ENCODE measurements at places on chromosomes 6 and 20. TPM values are rescaled to one million over a fixed set of nuclear protein-coding genes. Genes with fewer than 3 reads are reported as not detected.

- no peaks in the 10 kb centered on the region for H3K4me1 ChIP-seq
- no peak overlapping the region for H3K27ac ChIP-seq
- no peak for DNase-seq
- H3K27me3 ChIP-seq, result no peaks in the 10 kb centered on the region
These were observed 419.5 kb upstream of the ID4 start for GRCh38 chr6:19417713-19418112.

DNA sequence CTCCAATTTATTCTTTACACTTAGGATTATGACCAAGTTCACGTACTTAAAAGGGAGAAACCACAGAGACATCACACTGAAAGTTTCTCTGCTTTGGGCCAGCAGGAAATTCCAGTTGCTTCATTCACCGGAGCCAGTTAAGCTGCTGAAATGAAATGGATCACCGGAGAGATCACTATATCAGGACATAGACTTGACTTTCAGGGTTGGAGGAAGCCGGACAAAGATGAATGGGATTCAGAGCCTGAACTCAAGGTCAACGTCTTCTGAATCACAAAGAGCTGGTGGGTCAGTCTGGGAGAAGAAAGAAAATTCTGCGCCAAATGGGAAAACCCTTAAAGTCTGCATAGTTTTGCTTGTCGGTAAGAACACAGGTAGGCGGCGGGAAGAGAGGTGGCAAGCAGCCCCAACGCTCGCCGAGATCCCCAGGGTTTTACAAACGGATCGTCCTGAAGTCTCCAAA, 81.9 kb upstream of the CCDC28A start:
- no peaks in the 10 kb centered on the region for H3K27me3 ChIP-seq
- DNase-seq, result peak; percentile 31
- H3K27ac ChIP-seq, result no peak overlapping the region
- no peaks in the 10 kb centered on the region for H3K4me1 ChIP-seq
- H3K4me3 ChIP-seq, result no peak overlapping the region
- no peaks in the 10 kb centered on the region for H3K36me3 ChIP-seq

DNA sequence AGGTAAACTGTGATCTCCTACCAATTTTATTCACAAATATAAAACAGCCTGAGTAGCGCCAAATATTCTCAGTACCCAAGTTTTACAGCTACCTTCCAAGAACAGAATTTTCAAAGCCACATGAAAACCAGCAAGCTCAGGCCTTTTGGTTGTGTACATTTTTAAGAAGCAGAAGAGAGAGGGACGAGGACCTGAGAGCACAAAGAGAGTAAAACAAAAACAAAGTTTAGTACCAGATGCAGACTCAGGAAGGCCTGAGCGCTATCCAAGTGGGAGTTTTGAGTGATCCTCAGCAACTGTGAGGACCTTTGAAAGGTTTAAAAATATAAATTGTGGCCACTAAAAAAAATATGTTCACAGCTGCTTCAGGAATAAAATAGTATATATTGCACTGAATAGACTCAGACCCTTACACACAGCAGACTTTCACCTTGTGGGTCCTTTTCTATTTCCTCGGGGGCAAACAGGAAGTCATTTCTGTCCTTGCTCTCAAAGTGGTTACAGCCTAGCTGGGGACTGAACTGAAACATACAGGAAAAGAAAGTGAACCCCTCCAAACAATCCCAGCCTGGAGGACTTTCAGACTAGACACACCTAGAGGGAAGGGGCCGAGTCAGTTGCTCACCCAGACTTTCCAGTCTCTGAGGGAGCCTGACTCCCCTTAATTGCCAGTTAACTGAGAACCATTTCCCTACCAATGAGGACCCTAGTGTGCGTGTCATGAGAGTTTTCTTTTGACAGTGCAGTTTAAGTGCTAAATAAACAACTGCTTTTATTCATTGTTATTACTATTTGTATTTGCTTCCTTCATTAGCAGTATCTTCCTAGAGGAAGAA, 48.5 kb upstream of the NT5E start:
- DNase-seq, result peak; percentile 54
- no peak overlapping the region for H3K27ac ChIP-seq
- H3K27me3 ChIP-seq, result no peaks in the 10 kb centered on the region
- H3K36me3 ChIP-seq, result no peaks in the 10 kb centered on the region
- H3K4me1 ChIP-seq, result peaks cover 28% of the 10 kb centered on the region

DNA sequence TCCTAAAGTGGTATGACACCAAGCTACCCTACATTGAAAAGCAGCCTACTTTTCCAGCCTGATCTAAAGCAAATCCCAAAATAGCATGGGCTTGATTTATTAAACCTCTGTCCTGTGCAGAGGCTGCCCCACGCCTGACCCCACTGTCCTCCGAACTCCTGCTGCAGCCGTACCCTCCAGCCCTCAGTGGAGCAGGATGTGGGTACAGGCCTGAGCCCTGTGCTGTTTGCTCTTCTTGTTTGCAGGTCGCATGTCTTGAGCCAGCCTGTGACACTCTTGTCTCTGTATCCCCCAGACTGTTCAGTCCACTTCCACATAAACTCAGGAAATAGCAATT, 61.2 kb downstream of the RPP40 start:
- H3K27me3 ChIP-seq, result no peaks in the 10 kb centered on the region
- H3K27ac ChIP-seq, result no peak overlapping the region
- no peaks in the 10 kb centered on the region for H3K4me1 ChIP-seq
- H3K4me3 ChIP-seq, result no peak overlapping the region
- peaks cover 16% of the 10 kb centered on the region for H3K36me3 ChIP-seq

EGFL8 gene
- polyA plus RNA-seq, result 14.1 TPM

- H3K4me1 ChIP-seq, result peaks cover 7% of the 10 kb centered on the region
- H3K4me3 ChIP-seq, result no peak overlapping the region
- H3K36me3 ChIP-seq, result no peaks in the 10 kb centered on the region
- no peak overlapping the region for H3K27ac ChIP-seq
- DNase-seq, result peak; percentile 9
These were observed 44.6 kb upstream of the PXDC1 start for GRCh38 chr6:3795836-3796718.

FGD2 gene
- 11.6 TPM for polyA plus RNA-seq

DNA sequence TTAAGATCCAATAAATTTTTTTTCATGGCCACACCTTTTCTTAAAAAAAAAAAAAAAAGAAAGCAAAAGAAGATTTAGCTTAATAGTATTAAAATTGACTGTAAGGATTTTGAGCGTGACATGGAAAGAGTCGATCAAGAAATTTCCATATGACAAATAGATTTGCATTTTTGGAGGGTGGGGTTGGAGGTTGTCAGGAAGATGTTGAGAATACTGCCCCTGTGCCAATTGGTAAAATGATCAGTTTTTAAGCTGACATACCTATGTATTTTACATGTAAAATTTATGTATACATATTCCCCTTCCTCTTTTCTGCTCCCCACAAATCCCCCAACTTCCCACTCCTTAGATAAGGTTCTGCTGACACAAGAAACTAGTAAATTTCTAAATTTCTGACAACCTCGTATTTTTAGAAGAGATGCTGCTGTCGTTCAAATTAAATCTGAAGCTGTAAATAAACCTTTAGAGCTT, 520.9 kb downstream of the CD83 start:
- H3K4me1 ChIP-seq, result peaks cover 4% of the 10 kb centered on the region
- no peaks in the 10 kb centered on the region for H3K36me3 ChIP-seq
